Vagina (tissue), 2 donors: ENCODE measurements at places on chromosomes 3 and 15.

DNA sequence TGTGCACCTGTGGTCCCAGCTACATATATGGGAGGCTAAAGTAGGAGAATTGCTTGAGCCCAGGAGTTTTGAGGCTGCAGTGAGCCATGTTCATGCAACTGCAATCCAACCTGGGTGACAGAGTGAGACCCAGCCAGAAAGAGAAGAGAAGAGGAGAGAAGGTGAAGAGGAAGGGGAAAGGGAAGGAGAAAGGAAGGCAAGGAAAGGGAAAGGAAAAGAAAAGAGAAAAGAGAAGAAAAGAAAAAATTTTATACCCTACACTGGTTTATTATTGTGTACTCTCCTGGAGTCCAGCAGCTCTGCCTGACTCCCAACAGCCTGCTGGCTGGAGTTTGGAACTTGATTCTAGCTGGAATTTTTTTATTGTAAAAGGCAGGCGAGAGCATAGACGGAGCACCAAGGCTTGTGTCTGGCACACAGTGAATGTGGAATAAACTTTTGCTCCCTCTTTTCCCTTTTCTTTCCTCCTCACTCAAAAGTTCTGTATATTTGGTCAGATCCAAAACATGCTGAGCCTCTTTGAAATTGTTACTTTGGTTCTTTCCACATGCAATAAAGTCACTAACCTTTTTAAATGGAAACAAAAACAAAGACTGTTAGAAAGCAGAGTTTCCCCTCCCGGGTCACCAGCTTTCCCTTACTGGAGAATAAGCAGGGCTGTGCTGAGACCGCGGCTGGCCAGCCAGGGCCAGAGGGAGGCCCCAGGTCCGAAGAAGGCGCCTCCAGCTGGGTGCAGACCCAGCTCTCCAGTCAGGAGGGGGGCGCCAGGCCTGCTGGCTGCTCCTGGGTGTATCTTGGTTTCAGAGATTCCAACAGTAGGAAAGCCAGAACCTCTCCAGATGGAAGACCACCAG lies 9.9 kb downstream of the THSD4 start:
- H3K27ac ChIP-seq = peak overlapping the region; percentile 68
- H3K4me1 ChIP-seq = peaks cover 38% of the 10 kb centered on the region
- peak; percentile 6 for DNase-seq
- no peaks in the 10 kb centered on the region for H3K27me3 ChIP-seq

DNA sequence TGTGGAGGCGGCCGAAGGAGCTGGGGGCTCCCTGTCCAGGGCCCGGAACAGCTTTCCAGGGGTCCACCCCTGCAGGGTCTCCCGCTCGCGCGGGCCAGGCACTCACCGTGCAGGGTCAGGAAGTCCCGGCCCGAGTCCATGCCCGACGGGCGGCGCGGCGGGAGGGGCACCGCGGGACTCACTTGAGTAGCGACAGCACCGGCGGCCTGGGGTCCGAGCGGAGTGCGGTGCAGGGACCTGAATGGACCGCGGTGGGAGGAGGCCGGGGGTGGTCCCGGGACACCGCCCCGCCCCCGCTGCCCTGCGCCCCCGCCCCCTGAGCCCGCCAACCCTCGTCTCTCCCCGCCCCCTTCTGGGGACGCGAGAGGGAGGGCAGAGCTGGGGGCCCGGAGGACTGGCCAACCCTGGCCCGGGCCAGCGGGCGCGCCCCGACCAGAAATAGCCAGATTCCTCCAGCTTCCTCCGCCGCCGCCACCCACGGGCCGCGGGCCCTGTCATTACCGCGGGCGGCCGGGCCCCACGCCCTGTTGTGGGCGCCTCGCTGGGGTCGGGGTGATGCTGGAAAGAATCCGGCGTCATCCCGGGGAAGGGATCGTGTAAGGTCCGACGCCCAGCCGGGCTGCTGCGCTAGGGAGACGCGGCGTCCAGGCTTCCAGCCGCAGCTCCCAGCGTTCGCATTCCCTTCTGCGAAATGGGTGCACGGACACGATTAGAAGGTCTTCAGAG lies at the start of gene PLCD1:
Gene PLCD1, minus strand, starts transcription at position 243 of the 726 bp plus-strand sequence. Its CDS starts 103 bp downstream, at position 140.
- H3K4me1 ChIP-seq = peaks cover 64% of the 10 kb centered on the region
- DNase-seq = no peak
- H3K27ac ChIP-seq = peak within 1 kb of the TSS; percentile 95
- H3K27me3 ChIP-seq = no peaks in the 10 kb centered on the region

GRCh38 chr15:91253605-91254004 lies 153.5 kb downstream of the SV2B start:
- no peaks in the 10 kb centered on the region for H3K4me1 ChIP-seq
- DNase-seq = peak; percentile 20
- H3K36me3 ChIP-seq = no peaks in the 10 kb centered on the region
- H3K27ac ChIP-seq = no peak overlapping the region
- no peaks in the 10 kb centered on the region for H3K27me3 ChIP-seq

GRCh38 chr3:140384876-140385275 lies 293.0 kb upstream of the TRIM42 start:
- H3K36me3 ChIP-seq = no peaks in the 10 kb centered on the region
- H3K27me3 ChIP-seq = no peaks in the 10 kb centered on the region
- H3K27ac ChIP-seq = no peak overlapping the region
- H3K4me1 ChIP-seq = no peaks in the 10 kb centered on the region

DNA sequence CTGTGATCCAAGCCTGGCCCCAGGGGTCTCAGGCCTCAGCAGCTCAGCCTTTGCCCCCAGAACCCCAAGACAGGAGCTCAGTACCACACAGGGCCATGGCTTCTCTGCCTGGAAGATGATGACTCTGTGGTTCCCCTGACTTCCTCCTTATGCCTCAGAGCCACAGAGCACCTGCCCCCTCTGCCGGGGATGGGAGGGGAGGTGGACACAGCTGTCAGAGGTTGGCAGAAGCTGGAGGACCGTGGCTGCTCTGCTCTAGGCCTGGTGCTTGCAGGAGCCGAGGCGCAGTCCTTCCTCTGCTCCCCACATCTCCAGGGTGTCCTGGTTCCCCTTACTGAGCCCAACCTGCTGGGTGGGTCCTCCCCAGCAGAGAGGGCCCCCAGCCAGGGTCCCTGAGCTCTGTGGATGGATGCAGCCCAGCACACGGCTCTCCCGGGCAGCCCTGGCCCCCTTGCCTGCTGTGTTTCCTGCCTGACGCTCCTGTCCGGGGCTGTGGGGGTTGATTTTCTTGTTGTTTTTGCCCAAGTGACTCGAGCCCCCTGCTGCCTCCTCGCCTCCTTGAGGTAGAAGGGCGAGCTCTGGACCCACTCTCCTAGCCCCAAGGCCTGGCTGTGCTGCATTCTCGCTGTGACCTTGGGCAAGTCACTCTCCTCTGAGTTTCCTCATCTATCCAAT lies 36.6 kb downstream of the PSTPIP1 start:
- H3K27ac ChIP-seq = no peak overlapping the region
- H3K4me3 ChIP-seq = no peak overlapping the region
- DNase-seq = no peak
- H3K27me3 ChIP-seq = no peaks in the 10 kb centered on the region

- H3K4me3 ChIP-seq = no peak overlapping the region
- no peak for DNase-seq
- no peaks in the 10 kb centered on the region for H3K36me3 ChIP-seq
- no peak overlapping the region for H3K27ac ChIP-seq
Observed at GRCh38 chr15:79008659-79009058, 63.8 kb upstream of the CTSH start.

DNA sequence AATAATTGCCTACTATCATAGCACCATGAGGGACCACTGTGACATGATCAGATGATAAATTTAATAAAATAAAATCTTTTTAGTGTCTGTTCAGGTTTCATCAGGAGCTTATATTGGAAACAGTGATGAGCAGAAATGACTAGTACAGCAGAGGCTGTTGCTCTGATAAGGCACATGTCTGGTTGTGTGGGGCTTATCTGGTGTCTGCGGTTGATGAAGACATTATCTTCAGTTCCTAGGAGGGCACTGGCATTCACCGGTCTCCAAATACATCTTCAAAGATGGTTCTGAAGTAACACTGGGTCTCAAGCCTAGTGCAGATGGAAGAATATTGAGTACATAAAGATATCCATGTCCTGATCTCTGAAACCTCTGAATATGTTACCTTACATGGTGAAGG lies 125.3 kb downstream of the SUCNR1 start:
- H3K27ac ChIP-seq = no peak overlapping the region
- no peaks in the 10 kb centered on the region for H3K4me1 ChIP-seq
- H3K27me3 ChIP-seq = no peaks in the 10 kb centered on the region
- no peaks in the 10 kb centered on the region for H3K36me3 ChIP-seq

GRCh38 chr15:101165905-101166471 lies 85.9 kb downstream of the CHSY1 start:
- no peak for DNase-seq
- no peak overlapping the region for H3K4me3 ChIP-seq
- no peaks in the 10 kb centered on the region for H3K36me3 ChIP-seq
- H3K4me1 ChIP-seq = peaks cover 57% of the 10 kb centered on the region
- no peaks in the 10 kb centered on the region for H3K27me3 ChIP-seq

- H3K27ac ChIP-seq = no peak overlapping the region
- DNase-seq = no peak
Observed at GRCh38 chr15:82849556-82850512, 40.4 kb downstream of the WHAMM start.

DNA sequence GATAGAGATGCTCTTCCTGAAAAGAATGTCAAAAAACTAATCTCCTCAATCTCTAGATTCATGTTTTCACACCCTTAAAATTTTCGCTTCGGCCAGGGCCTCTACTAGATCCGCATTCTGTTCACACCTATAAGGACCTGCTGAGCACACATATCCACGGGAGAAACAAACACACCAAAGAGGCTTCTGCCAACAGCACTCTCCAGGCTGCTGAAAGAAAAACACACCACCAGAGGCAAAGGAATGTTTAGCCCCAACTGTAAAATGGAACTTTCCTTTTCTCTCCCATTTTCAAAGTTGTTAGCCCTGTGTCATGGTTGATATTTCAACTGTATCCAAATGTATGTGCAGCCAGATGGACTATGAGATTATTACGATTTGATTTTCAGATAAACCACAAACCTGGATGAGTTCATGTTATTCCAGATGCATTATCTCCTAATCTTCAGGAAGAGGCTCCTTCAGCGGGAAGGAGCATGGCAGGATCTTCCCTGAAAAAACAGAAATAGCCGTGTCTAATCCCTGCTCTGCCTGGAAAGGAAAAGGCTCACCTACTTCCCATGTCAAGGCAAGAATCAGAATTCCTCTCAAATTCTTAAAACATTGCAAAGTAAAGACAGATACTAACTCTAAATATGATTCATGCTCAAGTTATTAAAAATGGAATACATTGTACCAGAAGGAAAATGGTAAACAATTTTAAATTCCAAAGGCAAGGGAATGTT lies 442.7 kb upstream of the NR2F2 start:
- no peaks in the 10 kb centered on the region for H3K36me3 ChIP-seq
- DNase-seq = no peak
- no peaks in the 10 kb centered on the region for H3K4me1 ChIP-seq
- no peak overlapping the region for H3K4me3 ChIP-seq
- H3K27ac ChIP-seq = no peak overlapping the region

DNA sequence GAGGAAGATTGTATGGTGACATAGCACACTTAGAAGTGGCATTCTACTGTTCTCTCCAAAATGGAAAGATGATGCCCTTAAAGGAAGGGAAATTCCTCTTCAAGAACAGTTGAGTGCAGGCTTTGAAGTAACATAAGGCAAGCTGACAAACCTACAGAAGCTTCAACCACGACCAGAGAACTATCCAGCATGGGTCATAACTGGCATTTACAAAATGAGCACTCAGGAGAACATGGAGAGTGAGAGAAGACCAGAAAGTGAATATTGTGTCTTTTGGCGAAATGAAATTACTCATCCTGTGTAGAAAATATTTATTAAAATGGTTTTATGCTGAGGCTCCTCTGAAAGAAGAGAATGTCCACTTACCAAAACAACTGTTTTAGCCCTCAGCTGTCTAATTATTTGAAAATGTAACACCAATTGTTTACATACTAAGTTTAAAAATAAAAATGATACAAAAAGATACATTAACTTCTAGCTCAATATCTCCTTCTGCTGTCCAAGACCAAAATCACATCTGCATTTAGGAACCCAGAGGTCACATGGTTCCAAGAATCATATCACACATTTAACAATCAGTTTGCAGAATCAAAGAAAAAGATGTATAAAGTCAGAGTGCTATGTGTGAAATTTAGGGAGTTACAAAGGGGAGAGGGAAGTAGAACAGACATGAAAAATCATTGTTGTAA lies 216.9 kb downstream of the ATP8B4 start:
- H3K4me1 ChIP-seq = peaks cover 47% of the 10 kb centered on the region
- DNase-seq = no peak
- no peak overlapping the region for H3K4me3 ChIP-seq
- no peaks in the 10 kb centered on the region for H3K36me3 ChIP-seq
- peak overlapping the region; percentile 82 for H3K27ac ChIP-seq

- H3K4me3 ChIP-seq = no peak overlapping the region
- no peaks in the 10 kb centered on the region for H3K4me1 ChIP-seq
- no peak for DNase-seq
- H3K27ac ChIP-seq = no peak overlapping the region
- H3K27me3 ChIP-seq = no peaks in the 10 kb centered on the region
- H3K36me3 ChIP-seq = no peaks in the 10 kb centered on the region
Observed at GRCh38 chr15:60804986-60805949, 326.3 kb upstream of the ICE2 start.

DNA sequence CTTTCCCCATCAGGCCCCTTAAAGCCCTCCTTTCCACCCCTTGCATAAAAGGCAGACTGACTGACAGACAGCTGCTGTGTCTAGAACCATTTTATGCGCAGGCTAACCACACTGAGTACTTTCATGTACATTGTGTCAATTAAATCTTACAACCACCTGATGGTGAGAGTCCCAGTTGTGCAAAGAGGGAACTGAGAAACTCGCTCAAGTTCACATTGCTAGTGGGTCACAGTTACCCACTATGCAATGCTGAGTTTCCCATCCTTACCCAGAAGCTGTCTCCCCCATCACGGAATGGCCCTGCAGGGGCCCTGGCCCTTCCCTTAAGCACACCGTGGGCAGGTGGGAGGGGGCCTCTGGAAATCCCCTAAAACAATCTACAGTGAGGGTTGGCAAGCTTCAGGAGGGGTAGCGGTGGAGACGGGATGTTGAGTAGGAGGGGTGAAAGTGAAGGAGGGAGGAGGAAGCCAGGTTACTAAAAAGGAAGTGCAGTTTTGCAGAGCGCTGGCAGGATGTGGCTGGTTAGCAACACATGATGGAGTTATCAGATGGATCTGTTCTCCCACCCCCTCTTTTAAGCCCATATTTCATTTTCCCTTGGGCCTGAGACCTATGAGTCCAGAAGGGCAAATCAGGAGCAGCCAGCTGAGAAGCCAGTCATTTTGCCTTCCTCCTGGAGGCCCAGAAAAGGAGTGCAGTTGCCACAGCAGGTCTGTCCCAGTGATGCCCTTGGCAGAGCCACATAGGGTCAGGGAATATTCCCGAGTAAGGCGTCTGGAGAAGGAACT lies 30.0 kb downstream of the STARD5 start:
- H3K4me1 ChIP-seq = peaks cover 50% of the 10 kb centered on the region
- H3K27me3 ChIP-seq = no peaks in the 10 kb centered on the region
- peaks cover 14% of the 10 kb centered on the region for H3K36me3 ChIP-seq
- DNase-seq = no peak
- no peak overlapping the region for H3K4me3 ChIP-seq

DNA sequence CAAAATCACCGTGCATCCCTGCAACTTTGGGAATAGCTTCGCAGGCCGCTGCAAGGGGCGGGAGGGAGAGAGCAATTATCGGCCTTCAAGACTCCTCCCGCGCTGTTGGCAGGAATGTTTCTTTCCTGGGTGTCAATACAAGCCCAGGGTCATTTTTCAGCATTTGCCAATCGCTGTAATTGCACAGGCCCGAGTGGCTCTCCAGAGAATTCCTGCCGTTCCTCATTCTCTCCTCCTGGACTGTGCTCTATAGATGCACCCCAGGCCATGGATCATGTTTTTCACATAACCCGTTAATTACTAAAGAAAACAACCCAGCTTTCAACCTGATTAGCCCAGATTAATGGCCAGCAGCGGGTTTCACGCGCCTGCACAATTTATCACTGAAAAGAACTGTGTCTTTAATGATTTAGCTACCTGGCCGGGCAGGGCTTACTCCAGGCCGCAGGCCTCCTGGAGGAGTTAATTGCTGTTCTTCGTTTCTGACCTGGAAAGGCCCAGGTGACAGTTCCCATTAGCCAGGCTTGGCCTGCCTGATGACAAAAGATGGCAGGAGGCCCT lies 144.3 kb downstream of the OPA1 start:
- no peak overlapping the region for H3K4me3 ChIP-seq
- H3K36me3 ChIP-seq = no peaks in the 10 kb centered on the region
